ENCODE measurements at places on chromosomes 3 and 15.

- no peak for DNase-seq
Measured at GRCh38 chr3:121663171-121663847, 2.6 kb upstream of the HCLS1 start.

- DNase-seq: no peak
Measured at GRCh38 chr3:58214484-58215316, 3.9 kb upstream of the DNASE1L3 start.

DNA sequence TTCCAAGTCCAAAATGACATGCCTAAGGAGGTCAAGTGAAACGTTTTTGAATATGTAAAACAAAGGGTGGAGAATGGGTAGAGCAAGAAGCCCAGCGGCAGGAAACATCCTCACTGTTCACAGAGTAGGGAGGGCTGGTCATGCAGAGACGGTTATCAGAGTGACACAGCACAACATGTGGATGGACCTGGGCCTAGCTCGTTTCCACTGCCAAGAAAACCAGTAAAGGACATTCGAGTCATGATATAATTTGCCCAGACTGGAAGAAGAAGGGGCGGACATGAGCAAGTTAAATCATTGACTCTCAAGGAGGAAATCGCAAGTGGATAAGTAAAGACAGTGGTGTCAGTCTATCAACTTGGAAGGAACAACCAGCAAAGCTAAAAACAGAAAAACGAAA is 89.3 kb downstream of the LRIG1 start:
- DNase-seq: no peak

DNA sequence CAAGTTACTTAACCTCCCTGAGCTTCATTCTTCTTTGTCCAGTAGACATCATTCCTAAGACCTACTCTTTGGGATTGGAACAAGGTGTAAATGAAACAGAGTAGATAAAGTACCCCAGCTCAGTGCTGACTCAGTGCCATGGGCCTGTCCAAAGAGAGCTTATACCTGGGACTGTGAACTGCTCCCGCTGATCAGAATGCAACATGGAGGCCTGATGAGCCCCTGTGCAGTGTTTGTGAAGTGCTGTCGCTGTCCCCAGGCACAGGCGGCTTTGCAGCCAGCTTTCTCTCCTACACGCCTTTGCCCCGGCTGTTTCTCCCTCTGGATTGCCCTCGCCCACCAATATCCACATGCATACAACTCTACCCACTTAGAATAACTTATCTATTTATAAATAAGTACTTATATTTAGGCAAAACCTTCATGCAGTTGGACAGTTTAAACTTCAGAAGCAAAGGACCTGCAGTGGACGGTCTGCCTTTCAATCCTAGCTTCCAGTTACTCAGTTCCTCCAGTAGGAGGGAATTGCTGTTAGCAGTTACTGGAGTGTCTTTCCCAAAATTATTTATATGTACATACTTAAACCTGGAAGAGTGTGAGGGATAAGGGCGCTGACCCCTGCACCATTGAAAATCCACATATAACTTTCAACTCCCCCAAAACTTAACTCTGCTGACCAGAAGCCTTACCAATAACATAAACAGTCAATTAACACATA is 80.0 kb downstream of the CORO2B start:
- DNase-seq: no peak

GRCh38 chr3:41477399-41478014 is 278.2 kb downstream of the CTNNB1 start:
- no peak for DNase-seq

- DNase-seq: peak; percentile 70
Measured at GRCh38 chr15:88624156-88624970, 3.2 kb downstream of the AEN start.

GRCh38 chr3:61936344-61936937 is 375.1 kb downstream of the PTPRG start:
- no peak for DNase-seq

DNA sequence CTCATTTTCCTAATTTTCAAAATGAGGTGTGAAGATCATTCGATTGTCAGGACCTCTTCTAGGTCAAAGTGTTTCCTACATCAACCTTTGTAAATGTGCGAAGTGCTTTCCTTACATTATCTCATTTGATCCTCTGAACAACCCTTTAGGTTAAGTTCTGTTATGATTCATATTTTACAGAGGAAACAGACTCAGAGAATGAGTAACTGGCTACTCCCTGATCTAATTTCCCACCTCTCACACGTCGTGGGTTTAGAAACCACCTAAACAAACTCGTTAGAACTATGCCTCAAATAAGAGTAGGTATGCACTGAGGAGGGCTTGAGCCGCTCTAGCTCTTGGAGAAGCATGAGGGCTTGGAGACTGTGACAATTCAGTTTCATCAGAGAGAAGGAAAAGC is 148.6 kb downstream of the CD47 start:
- no peak for DNase-seq

DNA sequence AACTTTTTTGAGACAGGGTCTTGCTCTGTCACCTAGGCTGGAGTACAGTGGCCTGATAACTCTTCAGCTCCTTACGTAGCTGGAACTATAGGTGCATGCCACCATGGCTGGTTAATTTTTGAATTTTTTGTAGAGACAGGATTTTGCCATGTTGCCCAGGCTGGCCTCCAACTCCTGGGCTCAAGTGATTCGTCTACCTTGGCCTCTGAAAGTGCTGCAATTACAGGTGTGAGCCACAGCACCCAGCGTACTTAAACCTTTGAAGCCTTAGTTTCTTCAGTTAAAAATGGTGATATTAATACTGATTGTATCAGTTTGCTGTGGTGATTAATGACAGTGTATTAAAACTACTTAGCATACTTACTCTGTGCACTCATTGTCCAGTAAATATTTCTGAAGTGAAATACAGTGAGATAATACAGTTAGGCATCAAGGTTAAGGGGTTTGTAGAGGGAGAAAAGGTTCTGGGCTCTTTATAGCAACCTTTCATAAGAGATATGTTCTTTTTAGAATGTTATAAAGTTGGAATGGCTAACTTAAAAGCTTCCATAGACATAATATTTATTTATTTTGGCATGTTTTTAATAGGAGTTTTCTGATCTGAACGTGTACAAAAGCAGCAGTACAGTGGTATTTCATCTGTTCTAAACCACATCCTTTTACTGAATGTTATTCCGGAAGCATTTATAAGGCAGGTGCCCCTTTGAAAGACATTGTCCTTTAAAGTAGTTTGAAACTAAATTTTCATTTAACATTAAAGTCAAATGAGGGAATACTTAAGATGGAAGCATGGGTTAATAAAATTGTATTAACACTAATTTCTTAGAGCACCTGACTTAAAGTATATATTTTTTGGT is 23.6 kb downstream of the NCK1 start:
- DNase-seq: no peak

DNA sequence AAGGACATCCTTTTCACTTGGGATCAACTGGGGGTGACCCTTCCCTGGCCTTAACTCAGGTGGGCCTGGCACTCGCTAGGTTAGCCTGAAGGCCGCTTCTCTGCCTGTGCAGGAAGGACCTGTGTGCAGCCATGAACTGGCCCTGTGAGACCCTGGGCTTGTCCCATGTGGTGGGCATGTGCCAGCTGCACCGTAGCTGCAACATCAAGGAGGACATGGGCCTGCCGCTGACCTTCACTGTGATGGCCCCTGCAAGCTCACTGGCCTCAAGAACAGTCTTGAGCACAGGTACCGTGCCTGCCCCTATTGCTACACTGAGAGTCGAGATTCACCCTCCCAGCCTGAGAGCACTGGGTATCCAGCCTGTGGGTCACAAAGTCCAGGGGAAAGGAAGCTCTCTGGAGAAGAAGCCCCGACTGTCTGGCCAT is 43.0 kb downstream of the SAXO2 start:
- DNase-seq: no peak

GRCh38 chr15:37135225-37135624 is 34.9 kb upstream of the MEIS2 start:
- no peak for DNase-seq

DNA sequence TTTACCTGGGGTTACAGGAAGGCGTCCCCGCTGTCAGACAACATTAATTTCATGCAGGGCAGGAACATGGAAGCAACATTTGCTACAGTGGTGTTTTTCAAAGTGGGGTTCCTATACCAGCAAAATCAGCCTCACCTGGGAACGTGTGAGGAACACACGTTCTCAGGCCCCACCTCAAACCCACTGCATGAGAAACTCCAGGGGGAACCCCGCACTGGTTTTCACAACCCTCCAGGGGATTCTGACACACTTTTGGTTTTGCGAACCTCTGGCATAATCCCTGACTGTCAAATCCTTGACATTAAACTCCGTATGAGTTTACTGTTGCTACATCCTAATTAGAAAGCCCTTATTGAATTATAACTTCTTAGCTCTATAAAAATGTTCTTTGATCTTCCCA is 127.7 kb downstream of the LRRK1 start:
- no peak for DNase-seq

- no peak for DNase-seq
Measured at GRCh38 chr15:99578809-99579208, 13.0 kb downstream of the MEF2A start.

- no peak for DNase-seq
Measured at GRCh38 chr3:188310270-188310710, 156.3 kb downstream of the LPP start.

DNA sequence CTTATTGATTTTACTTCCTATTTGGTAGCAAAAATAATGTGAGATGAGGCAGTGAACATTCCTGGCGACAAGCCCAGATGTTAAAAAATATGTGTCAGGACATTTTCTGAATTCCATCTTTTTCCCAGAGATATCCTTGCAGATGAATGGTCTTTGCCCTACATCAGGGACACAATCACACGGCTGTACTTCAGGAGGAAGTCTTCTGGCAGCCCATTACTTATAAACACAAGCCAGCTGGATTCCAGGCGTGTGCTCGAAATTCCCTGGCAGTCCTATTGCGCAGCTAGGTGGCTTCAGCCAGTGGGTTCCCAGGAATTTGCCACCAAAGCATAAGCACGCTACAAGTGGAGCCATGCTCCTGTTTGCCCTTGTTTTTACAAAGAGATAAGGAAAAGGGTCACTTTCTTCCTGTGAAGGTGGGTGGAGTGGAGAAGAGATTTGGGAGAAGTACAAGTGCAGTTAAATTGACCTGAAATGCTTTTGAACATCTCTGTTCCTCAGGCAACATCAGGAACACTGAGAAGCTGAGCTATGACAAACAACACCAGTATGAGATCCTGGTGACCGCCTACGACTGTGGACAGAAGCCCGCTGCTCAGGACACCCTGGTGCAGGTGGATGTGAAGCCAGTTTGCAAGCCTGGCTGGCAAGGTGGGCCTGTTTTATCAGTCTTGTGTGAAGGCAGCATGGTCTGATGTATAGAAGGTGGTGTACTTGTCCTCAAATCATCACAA is 257.1 kb upstream of the TRIM42 start:
- peak; percentile 25 for DNase-seq

GRCh38 chr3:183385698-183386613 is 42.5 kb downstream of the MCF2L2 start:
- DNase-seq: peak; percentile 65

DNA sequence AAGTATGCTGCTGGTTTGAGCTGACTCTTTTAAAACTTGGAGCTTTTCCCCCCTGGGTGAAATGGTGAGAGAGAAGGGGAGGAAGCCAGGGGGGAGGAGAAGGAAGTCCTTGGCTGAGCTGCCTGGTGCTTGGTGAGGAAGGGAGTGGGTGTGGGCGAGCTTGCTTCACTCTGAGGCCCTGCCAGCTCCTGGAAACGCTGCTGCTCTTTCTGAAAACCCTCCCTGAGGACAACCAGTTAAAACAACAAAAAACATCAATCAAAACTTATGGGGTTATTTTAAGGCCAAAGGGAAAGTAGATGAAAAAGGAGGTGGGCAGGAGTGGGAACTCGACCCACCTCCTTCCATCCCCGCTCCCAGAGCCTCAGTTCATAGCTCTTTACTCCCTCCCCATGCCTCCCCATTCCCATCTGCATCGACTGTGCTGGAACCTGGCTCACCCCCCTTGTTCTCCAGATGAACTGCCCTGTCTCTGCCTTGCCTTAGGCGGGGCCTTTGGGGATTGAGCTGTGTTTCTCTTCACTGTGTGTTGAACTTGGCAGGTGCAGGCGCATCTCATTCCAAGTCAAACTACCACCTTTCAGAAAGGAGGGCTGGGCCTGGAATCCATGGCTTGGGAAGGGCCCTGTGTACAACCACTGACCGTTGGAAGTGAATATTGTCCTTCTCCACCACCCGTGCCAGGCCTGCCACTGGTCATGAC is 166.1 kb downstream of the ZNF621 start:
- DNase-seq: no peak

DNA sequence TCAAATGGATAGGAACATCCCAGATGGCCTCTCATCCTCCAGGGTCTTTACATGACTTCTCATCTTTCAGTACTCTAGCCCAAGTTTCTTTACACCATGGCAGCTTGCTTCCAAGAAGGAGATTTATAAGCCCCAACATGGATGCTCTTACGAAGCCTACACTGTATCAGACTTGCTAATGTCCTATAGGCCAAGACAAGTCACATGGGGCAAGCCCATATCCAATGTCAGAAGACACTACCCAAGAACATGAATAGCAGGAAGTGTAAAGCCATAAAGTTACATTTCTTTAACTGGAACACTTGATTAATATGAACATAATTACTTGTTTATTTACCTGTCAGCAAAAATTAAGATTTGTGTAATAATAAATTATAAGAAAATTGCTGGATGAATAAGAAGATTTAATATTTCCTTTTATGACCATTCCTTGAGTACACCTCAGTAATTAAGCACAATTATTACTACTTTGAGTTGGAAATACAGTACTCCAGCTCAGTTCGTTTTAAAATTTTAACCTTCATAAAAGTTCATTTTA is 5.1 kb downstream of the SPESP1 start:
- no peak for DNase-seq

DNA sequence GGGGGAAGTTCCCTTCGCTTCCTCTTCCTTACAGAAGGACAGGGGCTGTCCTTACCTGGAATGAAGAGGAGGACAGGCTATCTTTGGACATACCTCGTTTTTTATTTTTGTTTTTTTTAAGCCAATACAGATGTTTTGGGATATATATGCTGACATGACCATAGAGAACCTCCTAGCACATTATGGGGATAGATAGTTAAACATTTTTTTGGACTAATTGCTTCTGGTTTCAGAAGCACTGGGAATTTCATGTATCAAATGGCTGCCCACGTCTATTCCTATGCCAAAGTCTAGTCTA is 238.2 kb upstream of the BHLHE40 start:
- no peak for DNase-seq

DNA sequence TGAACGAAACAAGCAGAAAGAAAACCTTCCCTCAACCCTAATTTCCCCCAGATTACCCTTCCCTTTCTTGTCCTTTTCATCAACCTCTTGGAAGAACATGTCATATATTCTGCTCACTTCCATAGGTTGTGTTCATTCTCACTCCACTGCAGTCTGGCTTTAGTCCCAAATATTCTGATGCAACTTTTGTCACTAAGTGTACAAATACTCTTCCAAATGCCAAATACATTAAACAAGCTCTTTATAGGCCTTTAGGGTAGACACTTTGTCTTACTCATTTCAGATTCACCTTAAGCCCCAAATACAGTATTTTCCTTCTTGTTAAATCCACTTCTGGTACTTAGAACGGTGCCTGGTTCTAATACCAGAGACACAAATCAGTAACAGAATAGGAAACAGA is 406.5 kb upstream of the CDIN1 start:
- DNase-seq: no peak

- no peak for DNase-seq
Measured at GRCh38 chr15:68352401-68353062, 75.0 kb downstream of the FEM1B start.

GRCh38 chr3:121529308-121529707 is 16.5 kb downstream of the POLQ start:
- DNase-seq: no peak
